H1 (cell line): ENCODE measurements at places on chromosomes 6 and 20.

GRCh38 chr6:74939721-74940620, 265.9 kb downstream of the COL12A1 start:
- DNase-seq: no peak

DNA sequence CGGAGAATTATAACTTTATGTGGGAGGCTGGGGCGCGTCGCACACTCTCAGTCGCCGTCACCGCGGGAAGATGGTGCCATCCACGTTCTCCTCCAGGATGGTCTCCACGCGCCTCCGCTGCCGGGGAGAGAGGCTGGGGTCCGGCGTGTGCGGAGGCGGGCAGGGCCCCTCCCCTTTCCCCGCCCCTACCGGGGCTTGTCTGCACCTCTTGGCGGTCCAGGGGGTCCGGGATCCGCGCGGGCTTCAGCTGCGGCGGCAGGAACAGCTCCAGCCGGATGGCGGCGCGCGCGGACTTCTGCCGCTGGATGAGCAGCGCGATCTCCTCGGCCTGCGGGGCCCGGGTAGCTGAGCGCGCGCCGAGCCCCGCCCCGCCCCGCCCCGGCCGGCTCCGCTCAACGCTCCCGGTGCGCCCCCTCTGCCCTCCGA, 807 bp downstream of the LKAAEAR1 start:
- DNase-seq: no peak

- DNase-seq: no peak
These were observed 126.9 kb upstream of the TIAM2 start for GRCh38 chr6:154868143-154868594.

DNA sequence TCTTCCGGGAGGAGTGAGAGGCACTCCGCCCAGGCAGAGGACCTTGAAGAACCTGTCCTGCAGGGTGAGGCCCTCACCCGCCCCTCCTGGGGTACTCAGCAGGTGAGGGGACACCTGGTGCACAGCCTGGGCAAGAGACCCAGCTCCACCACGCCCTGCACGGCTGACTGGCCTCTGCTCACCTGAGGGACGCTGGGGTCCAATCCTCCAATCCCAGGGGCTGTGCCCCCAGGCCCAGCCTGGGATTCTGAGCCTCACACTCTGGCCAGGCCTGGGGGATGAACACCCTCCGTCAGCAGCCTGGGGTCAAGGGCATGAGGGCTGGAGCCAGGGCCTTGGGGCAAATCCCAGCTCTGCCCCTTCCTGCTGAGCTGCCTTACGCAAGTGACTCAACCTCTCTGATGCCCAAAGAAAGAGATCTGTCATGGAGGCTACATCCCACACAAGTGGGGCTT, 149.9 kb upstream of the PTPN1 start:
- no peak for DNase-seq

- no peak for DNase-seq
These were observed at the start of gene JPH2 for GRCh38 chr20:44187054-44187771. JPH2 (minus strand) TSS chr20:44187188; CDS start chr20:44186705, 483 bp downstream.

DNA sequence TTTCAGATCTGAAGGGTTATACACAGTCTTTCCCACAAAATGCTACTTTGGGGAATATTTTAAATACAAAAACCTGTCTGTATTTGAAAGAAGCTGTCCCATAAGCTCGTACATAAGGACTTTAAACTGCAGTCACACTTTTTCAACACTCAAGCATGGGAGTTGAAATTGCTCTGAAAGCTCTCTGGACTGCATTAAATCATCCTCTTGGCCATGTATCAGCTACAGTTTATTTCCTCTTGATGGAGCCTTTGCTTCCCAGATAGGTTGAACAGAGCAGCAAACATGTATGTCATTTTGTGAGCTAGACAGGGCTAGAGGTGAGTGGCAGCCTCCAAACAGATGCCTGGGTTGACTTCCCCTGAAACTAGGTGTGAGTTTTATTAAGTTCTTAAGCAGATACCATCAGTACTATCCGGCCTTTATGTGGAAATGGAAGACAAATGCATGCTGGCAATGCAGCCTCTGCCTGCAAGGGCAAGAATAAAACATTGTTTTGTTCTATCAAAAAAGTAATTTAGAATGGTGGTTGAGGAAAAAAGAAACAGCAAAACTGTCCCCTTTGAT, 105.9 kb upstream of the ENPP5 start:
- DNase-seq: no peak

GRCh38 chr6:78611886-78612480, 255.4 kb upstream of the IRAK1BP1 start:
- no peak for DNase-seq
